Left lobe of liver (tissue), 2 donors: ENCODE measurements at places on chromosomes 7 and 10. TPM values are rescaled to one million over a fixed set of nuclear protein-coding genes. Genes with fewer than 3 reads are reported as not detected.

The CPA2 gene
- 1.9 TPM for total RNA-seq

The TRIM73 gene
- 4.2 TPM for total RNA-seq

The LIPA gene
- 53.8 TPM for total RNA-seq

The PRSS2 gene
- 53.2 TPM for total RNA-seq

The MYOF gene
- 3.2 TPM for total RNA-seq

GRCh38 chr7:142248166-142249160 is 9.4 kb downstream of the PRSS58 start:
- no peak for DNase-seq

DNA sequence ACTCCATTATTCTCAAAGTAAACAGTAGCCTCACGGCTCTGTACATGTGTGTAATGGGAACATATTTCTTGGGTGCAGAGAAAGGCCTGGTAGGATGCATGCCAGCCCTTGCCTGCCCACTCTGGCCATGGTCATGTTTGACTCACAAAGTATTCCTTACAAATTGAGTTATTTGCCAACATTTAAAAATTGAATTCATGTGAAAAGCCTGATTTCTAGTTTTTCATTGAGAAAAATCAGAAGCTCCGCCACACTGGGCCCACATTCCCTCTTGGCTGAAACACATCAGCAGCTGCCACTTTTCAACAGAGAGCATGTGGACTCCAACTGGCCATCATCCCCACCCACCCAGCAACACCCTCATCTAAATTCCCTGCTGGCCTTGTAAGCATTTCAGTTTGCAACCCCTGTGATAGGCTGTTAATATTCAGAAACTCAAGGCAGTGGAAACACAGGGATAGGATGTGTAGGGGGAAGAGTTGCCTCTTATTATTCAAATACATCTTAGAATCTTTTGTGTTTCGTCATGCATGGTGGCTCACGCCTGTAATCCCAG is 40.9 kb downstream of the CDH23 start:
- no peak for DNase-seq

DNA sequence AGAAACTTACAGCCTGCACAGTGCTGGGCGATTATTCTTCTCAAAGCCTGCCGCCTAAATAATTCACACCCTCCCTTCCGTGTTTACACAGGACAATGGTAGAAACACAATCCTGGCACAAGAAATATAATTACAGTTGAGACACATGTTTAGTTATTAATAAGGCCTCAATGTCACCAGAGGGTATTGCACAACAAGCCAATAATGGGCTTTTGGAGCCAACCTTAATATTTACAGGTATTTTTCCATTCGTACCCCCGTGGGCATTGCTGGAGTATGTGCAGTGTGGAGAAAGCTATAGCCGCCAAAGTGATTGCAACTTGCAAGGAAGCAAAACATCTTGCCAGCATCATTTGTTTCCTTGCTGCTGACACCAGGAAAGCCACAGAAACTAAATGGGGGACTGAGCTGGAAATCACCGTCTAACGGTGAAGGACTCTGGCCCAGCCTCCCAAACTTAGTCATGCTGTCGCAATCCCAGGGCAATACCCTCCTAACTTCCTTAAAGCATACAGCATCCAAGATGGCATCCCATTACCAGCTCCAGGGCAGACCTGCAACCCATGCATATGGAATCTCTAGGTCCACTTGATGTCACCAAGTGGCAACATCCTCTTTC is 8.6 kb downstream of the CALN1 start:
- no peak for DNase-seq

DNA sequence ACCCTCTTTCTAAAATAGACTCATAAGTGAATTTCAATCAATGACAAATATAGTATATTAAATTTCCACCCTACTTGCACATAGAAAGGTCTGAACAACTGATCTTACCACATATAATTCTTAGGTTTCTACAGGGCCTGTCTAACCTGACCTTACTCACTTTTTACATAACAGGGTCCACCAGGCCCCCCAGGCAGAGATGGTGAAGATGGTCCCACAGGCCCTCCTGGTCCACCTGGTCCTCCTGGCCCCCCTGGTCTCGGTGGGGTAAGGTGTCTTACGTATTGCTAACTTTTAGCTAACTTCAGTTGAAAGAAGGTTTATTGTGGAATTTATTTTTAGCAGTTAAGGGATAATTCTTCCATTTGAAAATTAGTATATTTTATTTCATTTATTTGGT is 5.3 kb downstream of the COL1A2 start:
- no peak for DNase-seq

- no peak for DNase-seq
These were observed 10.0 kb upstream of the MEST start for GRCh38 chr7:130481898-130482297.

DNA sequence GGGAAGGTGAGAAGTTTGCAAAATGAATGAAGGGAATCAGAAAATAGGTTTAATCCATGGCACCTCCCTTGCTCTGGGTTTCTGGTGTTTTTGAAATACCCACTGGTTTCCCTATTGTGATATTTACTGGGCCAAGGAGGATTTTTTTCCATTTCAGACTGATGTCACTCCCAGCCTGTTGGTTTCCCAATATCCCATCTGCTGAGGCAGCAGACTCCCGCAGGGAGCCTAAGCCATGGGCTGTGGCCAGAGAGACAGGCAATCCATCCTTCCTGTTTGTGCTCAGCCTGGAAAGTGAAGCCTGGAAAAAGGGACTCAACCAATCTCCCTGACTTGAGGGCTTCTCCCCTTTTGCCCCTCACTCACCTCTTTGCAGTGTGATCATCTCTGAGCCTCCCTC is 22.8 kb downstream of the FAM107B start:
- DNase-seq: no peak

DNA sequence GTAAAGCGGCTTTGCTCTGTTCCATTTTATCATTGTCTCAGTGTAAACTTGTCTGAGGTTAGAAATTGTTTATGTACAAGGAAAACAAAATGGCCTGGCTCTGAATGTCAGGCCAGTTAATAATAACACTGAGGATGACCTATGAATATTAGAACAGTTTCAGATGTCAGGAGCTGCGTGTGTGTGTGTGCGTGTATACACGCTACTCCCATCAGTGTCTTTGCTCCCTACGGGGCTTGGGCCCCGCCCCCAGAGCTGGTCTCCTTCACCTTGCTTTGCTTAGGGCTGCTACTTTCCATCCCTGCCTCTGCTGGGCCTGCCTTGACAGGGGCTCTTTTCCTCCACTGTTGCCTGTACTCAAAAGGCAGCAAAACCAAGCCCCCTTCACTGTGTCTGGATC is 142.3 kb upstream of the BET1 start:
- no peak for DNase-seq

DNA sequence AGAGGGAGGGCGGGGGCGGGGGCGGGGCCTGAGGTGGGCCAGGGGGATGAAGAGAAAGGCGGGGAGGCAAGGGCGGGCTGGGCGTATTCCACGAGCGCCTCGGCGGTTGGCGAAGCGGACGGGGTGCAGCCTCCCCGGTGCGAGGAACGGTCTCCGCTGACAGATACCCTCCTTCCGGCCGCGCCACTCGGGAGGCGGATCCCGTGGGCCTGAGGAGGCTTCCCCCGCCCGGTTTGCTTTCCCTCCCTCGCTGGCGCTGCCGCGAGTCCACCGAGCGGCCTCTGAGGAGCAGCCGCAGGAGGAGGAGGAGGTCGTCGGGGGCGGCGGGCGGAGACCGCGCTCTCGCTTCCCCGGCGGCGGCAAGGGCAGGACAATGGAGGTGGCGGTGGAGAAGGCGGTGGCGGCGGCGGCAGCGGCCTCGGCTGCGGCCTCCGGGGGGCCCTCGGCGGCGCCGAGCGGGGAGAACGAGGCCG is at the start of gene TRIM24:
TSS of gene TRIM24 (plus strand) at position 84 of the 473 bp plus-strand sequence. CDS start at position 374, 290 bp downstream.
- DNase-seq: peak; percentile 99

DNA sequence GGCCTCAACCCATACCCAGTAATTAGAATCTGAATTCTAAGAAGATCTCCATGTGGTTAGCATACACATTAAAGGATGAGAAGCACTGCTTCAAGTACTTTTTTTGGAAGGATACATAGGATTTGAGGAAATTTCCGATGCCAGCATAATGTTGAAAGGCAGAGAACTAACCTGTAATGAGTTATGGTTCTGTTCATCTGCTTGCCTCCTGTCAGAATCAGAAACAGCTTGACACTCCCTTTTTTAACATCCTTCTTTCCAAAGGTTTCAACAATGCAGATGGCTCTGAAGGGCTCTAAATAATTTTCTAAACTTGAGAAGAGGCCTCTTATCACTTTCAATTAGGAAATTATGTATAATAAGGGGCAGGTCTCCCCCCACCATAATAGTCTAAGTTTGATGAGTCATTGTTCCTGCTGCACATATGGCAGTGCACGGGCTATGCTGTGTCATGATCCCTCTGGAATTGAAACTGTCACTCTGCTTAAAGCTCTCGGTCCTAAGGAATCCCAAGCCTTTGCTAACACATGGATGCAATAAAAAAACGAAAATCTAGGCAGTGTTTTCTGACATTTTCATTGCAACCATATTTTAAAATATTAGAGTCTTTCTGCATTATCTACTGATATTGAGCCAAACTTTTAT is 291.2 kb upstream of the FZD1 start:
- DNase-seq: no peak
